ENCODE measurements at places on chromosomes 2 and 18.

DNA sequence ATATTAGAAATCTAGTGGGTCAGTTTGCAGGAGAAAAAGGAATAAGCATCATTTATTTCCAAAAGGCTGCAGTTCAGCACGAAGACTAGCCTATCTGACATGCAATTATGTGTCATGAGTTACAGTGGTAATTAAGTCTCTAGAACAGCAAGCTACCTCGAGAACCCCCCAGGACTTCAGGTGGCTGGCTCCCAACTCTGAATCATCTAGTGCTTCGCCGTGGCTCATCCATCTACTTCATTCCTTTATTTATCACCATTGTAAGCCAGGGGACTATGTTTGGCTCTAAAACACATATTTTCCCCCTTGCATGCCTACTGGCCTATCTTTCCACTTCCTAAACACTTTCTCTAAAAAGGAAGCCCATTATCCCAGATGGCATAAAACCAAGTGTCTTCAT lies 121.6 kb downstream of the TXNL1 start:
- DNase-seq: no peak

DNA sequence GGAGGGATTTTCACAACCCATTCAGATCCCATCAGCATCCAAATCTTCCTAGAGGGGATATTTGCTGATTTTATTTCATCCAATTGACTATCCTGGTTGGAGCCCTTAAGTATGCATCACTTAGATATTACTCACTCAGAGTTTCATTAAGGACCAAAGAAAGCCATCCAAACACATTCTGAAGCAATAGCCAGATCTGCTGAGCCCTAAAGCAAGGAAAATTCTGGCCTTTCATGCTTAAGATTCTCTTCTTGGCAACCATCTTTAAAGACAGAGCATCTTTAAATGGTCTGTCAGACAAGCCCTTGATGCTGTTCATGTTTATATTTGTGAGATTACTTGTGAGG lies 40.9 kb upstream of the C1D start:
- DNase-seq: no peak

DNA sequence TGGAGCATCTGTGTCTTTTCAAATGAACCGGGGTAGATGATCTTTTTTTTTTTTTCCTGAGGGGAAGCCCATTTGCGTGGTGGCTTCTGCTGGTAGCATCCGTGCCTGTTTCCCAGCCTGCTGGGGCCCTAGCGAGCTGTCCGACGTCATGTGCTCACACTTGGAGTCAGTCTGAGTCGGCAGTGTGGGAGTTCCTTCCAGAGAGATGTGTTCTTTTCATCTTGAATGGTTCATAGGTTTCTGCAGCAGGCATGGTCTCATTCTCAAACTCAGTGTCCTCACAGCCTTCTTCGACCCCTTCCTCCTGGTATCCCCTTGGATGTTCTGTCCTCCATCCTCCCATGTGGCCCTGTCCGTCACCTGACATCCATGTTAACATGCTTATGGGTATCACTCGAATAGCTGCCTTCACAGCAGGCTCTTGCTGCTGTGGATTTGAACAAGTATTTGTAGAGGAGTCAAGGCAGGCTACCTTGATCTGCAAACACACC lies 51.0 kb downstream of the LDLRAD4 start:
- DNase-seq: no peak

DNA sequence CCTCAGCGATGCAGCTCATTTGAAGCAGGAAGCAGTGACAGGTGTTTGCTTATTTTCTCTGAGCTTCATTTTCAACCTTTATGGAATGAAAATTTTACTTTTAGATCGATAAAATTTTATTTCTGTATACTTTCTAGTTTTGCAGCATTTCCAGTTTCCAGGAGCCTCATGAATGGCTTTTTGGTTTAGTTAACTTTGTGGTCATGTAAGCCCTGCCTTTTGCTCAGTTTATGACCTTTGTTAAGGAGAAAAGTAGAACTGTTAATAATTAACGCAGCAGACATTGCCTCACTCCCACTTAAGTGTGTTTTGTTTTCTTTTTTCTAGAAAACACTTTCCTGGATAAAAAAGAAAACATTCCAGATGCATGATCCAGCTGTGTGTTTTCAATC lies 4.4 kb upstream of the FARP2 start:
- DNase-seq: no peak

DNA sequence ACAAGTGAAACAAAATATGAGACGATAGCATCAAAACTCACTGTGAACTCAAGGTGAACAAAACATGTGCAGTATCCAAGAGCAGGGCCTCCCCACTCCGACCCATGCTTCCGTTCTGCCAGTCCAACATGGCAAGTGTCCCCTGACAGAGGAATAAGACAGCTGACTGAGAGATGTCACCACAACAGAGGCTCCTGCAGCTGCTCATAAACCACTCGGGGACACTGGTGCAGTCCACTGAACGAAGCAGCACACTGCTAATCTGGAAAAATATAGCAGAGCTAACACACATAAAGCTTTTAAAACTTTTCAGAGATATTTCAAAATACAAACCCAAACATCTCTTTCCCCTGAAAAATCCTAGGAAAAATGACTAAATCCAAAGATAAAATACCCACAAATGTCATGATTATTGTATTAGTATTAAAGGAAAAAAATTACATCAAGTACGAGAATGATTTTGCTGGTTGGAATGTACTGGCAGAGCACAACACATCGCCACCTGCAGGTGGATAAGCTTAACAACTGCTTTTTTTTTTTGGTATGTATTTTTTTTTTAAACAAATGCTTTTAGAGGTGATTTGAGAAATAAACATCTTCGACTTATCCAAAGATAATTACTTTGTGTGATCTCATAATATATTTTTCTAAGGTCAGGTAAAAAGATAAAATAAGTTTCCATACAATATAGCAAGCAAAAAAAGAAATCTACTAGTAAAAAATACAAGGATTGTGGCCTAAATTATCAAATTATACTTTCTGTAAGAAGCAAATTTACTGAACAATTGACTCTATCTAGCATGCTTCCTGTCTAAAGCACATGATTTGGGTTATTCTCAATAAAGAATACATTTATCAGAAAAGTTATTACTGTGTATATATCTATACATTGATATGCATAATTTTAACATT lies 18.6 kb downstream of the THADA start:
- peak; percentile 46 for DNase-seq

- no peak for DNase-seq
Measured at GRCh38 chr18:23757437-23757733, 68.1 kb downstream of the LAMA3 start.

DNA sequence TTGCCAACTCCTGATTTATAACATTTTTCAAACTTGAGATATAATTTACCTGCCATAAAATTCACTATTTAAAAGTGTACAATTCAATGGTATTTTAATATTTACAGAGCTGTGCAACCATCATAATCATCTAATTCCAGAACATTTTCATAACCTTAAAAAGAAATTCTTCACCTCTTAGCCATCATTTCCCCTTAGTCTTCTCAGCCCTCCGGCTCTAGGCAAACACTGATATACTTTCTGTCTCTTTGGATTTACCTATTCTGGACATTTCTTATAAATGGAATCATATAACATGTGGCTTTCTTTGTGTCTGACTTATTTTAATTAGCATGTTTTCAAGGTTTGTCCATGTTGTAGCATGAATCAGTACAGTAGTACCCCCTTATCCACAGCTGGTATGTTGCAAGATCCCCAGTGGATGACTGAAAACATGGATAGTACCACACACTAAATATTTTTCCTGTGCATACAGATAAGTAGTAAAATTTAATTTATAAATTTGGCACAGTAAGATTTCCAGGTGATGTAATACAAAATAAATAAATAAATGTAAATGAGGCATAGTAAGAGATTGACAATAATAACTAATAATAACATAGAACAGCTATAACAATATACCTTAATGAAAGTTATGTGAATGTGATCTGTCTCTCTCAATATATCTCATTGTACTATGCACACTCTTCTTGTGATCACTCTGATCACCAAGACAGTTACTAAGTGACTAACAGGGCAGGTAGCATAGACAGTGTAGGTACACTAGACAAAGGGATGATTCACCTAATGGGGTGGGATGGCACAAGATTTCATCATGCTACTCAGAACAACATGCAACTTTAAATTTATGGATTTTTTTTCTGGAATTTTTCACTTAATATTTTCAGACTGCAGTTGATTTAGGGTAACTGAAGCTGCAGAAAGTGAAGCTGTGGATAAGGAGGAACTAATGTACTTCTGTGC lies 73.1 kb downstream of the RAB3GAP1 start:
- no peak for DNase-seq

- no peak for DNase-seq
Measured at GRCh38 chr18:35083174-35083712, 42.0 kb downstream of the MAPRE2 start.

DNA sequence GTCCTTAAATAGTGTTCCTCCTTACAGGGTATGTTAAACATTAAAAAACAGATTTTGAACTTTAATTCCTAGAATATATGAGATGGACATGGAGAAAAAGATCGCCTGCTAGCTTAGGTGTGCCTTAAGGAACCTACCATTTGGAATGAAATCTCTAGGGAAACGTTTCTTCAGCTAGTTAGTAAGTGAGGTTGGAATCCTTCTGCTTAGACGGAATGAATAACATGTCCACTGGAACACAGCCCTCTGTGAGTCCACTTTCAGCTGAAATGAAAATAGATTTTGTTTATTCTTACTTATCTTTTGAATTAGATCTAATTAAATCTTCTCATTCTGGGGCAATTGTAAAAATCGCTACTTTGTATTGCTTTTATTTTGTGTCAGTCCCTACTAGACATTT lies 28.4 kb downstream of the NAB1 start:
- no peak for DNase-seq

DNA sequence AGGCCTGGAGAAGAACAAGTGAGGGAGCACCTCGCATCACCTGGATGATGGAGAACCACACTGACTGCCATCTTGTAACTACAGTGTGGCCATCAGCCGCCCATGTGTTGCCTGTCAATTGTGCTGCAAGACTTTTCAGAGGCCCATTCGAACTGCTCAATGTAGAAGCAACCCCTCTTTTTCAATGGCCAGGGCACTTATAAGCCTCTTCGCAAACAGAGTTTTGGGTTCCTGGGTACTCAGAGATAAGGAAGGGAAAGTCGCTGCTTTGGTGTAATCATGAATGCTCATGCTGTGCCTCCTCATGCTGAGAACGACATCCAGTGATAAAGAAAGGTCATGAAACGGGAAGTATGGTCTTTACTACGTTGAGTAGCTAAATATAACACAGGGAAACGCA lies 143.9 kb upstream of the SLC39A10 start:
- DNase-seq: peak; percentile 22

DNA sequence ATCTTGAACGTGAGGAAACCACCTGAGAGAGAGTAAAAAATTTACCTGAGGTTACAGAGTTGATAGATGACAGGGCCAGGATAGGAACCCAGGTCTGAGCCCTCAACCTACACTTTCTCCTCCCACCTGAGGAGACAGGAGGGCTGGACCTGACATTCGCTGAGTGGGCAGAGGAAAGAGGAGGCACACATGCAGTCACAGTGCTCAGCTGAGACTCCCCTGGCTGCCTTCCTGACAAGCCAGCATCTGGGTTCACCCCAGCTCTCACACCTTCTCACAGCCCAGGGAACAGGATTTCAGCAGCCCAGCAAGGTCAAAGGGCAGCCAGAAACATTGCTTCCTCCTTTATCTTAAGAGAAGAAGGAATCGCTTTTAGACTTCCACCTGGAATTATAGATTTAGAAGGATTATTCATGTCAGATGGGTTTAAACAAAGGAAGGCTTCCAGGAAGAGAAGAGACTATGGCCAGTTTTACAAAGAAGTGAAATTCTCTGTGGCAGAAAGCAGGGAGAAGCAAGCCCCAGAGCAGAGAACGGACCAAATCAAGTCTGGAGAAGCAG lies 18.1 kb upstream of the PKDCC start:
- no peak for DNase-seq

GRCh38 chr2:178946494-178946893 lies 103.4 kb downstream of the CCDC141 start:
- DNase-seq: no peak

- no peak for DNase-seq
Measured at GRCh38 chr2:100272841-100273329, 49.4 kb downstream of the LONRF2 start.

- no peak for DNase-seq
Measured at GRCh38 chr18:75264926-75265597, 54.5 kb downstream of the TSHZ1 start.

GRCh38 chr2:237515621-237516275 lies 28.7 kb downstream of the MLPH start:
- DNase-seq: no peak

DNA sequence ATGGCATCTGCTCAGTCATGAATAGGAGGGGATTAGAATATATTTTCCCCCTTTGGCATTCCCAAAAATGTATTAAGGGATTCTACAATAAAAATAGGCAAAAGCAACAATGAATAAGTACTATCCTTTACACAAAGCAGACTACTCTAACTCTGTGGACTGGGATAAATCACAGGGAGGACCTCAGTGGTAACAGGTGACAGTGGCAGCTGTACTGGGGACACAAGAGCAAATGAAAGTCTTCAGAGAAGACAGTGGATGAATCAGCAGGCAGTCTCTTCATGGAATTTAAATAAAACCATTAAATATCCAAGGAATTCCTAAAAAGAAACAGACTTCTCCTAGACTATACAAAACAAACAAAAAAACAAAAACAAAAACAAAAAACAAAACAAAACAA lies 4.8 kb downstream of the CDH7 start:
- DNase-seq: no peak

DNA sequence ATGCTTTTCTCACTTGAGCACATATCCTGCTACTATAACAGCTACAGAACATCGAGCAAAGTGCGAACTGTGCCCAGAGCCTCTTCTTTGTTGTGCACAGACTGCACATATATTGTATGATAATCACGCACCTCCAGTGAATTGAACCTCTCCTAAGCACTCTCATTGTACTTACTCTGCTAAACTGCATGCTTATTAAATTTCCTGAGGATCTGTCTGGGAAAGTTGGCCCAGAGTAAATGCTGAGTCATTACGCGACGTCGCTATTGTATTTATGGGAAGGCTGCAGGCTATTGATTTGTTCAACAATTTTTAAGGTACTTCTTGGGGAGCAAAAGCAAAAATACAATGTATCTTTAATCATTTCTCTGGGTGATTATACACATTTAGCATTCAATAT lies 399.6 kb upstream of the DSEL start:
- DNase-seq: no peak

- DNase-seq: no peak
Measured at GRCh38 chr18:58097121-58097906, 53.3 kb downstream of the NEDD4L start.

DNA sequence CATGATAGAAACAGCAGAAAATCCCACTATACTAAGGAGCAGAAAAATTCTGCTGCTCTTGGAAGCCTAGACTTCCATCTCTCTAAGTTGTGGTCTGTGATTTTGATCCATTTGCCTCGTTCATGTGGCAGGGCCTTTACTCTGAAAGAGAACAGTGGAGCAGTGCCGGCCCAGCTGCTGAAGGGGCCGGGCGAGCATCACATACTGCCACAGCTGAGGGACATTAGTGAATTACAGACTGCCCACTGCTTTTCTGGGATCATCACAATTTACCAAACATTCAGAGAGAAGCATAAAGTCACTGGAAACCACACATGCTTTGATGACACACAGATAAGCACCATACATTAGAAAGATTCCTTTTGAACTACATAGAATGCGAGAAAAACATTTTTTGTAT lies 217.0 kb upstream of the BOD1L2 start:
- DNase-seq: no peak

- no peak for DNase-seq
Measured at GRCh38 chr2:96102596-96103186, 13.7 kb downstream of the ADRA2B start.

GRCh38 chr2:79368116-79368630 lies 144.7 kb upstream of the CTNNA2 start:
- DNase-seq: no peak

Data from CD14-positive monocyte (primary cell).